HL-60 (cell line): ENCODE measurements at places on chromosomes 1 and 21.

DNA sequence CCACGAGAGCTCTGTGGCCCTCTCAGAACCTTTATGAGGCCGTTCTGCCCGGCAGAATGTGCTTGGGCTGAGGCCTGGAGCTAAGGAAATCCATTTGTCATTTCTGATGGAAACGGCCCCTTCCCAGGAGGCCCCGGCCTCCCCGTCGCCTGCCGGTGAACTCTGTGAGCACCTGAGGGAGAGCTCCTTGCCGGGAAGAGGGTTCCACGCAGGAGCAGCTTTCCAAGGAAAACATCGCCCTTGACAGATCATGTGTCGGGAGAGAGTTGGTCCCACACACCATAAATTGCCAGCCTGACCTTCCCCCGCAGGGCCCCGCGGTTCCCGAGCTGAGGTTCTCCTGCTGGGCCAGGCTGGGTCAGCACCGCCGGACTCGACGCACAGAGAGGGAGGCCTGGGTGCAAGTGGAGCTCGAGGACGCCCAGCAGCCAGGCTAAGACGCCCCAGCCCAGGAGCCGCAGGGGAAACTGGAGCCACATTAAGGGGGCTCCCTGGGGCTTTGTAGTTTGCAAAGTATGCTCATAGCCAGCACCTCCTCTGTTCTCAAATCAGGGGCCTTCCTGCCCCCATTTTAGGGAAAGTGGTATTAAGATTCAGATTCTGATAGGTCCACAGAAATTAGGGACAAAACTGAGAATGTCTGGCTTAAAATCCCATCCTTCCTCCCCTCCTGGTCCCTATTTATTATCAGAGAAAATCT is 239.5 kb downstream of the FOXD2 start:
- DNase-seq: no peak

- no peak for DNase-seq
Observed at GRCh38 chr1:11860083-11860482, 1.3 kb upstream of the NPPB start.

- DNase-seq: no peak
Observed at GRCh38 chr21:27362249-27362648, 395.4 kb upstream of the ADAMTS5 start.

GRCh38 chr1:28917757-28918118 is 3.4 kb downstream of the EPB41 start:
- no peak for DNase-seq

GRCh38 chr21:42745511-42746239 is 92.3 kb downstream of the PDE9A start:
- no peak for DNase-seq

- DNase-seq: no peak
Observed at GRCh38 chr1:158654086-158654485, 32.4 kb downstream of the SPTA1 start.

DNA sequence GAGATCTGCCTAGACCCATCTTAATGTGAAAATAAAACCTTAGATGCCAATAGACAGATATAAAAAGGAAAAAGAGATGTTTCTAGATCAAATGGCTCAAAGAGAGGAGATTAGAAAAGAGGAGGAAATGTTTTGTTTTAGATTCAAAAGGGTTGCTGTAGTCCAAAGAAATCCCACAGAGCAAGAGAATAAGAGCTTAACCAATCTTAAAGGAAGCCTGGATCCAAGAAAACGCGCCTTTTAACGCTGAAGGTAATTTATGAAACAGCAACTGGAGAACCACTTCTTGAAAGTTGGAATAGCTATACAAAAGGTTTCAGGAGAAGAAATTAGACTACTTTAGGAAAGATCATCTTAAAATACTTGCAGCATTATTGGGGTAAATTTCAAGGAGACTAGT is 298.8 kb downstream of the BRINP2 start:
- no peak for DNase-seq

DNA sequence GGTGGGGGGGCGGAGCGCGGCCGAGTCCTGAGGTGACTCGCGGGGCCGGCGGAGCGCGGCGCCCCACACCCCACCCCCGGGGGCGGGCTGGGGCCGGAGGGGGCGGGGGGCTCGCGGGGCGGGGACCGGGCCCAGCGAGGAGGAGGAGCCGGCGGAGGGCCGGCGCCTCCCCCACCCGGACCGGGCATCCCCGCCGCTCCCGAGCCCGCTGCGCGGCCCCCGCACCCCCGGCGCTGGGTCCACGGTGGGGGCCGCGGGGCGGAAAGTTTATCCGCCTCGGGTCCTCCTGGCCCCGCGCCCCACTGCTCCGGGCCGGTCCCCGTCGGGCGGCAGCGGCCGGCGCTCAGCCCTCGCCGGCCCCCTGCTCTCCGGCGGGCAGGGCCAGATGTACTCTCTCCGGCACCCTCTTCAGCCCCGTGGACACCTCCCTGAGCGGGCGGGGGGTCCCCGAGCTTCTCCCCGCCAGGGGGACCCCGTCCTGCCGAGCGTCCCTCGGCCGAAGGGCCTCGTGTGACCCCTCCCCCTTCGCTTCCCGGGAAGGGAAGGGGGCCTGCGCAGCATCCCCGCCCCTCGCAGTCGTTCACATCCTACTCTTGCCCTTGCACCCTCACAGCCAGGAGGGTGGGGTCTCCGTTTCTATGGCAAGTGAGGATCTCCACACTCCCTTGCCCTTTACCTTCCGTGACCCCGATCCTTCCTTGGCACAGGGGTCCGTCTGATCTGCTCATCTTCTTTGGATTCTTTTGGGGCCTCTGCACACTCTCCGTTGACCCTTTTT is 663 bp downstream of the CAMTA1 start:
- peak; percentile 28 for DNase-seq

- no peak for DNase-seq
Observed at GRCh38 chr1:185279571-185279970, 37.5 kb downstream of the IVNS1ABP start.

DNA sequence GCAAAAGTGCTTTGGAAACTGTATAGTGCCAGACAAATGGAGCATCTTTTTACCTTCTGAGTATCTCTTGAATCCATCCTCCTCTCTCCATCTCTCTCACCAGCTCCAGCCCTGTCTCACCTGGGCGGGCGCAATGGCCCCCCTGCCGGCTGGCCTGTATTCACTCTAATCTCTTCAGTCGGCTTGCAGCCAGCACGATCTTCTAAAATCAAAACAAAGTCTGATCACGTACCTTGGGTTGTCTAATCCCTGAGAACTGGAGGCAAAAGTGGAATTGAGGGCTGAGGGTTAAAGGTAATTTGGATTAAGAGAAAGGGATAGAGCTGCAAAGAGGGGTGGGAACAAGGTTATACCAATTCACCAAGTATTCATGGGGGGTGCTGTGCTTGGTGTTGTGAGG is 46.0 kb upstream of the LRRN2 start:
- DNase-seq: no peak

GRCh38 chr1:41868241-41868998 is 50.3 kb downstream of the HIVEP3 start:
- no peak for DNase-seq

- no peak for DNase-seq
Observed at GRCh38 chr1:179881642-179882252, 338 bp upstream of the TOR1AIP1 start.

DNA sequence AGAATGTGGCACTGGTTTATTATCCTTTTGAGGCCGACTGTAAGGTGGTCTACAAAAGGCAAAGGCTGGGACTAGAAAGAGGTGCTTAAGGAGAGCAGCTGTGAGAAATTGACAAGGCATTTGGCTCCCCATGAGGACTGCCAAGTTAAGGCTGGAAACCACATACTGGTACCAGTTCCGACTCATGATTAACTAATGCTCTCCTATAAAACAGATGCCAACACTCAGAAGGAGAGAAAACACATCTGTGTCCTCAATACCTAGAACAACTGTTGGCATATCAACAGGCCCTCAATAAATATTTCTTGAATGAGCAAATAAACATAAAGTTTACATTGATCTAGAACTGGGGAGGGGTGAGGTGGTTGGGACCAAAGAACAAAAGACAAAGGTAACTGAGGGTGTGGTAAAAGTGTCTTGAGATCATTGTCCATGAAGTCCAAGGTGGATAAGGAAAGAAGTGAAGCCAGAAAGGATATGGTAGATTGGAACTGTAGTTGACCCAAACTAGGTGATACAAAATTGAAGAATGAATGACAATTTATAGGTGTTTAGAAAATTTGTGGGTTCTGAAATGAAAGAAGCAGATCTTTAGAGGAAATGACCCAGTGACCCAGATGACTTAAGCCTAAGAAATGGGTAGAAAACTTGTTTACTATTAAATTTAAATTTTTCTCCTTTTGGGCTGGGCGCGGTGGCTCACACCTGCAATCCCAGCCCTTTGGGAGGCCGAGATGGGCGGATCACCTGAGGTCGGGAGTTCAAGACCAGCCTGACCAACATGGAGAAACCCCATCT is 16.9 kb upstream of the MCL1 start:
- no peak for DNase-seq

GRCh38 chr1:92877792-92878191 is 46.0 kb downstream of the RPL5 start:
- no peak for DNase-seq

DNA sequence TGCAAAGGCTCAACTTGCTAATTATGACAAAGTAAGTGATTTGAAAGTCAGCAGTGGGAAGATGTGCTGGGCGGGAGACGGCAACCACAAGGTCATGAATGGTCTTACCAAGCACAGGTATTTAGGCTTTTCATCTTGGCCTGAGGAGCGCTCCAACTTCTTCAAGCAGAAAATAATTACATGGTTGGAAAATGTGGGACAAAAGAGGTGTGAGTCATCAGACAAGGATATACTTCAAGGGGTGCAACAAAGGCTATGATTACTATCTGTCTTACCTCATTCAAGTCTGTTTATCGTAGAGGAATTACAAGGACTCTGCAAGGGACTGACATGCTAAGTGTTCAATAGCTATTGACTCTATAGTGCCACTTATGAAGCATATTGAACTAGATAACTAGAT is 2005.7 kb downstream of the MRPL39 start:
- no peak for DNase-seq

- DNase-seq: no peak
Observed at GRCh38 chr21:37253991-37254390, 13.1 kb downstream of the VPS26C start.

DNA sequence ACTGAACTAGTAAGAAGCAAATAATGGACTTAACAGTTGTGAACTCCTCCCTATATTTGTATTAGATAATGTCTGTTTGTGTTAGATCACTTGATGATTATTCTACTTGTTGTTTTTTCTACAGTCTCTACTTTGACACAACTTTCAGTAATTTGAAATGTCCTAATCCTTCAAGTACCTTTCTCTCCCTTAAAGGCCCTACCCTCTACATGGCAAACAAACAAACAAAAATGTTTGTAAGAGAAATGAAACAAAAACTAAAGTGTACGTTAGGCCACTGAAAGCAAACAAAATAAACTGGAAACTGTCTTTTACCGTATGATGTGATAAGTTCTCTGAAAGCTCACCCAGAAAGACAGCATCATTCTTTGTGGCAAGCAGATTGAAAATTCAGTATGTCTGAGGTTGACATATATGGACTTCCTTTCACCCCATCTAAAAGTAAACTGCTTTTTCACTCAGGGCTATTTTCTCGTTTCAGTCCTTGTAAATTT is 255.9 kb upstream of the SNX7 start:
- no peak for DNase-seq

DNA sequence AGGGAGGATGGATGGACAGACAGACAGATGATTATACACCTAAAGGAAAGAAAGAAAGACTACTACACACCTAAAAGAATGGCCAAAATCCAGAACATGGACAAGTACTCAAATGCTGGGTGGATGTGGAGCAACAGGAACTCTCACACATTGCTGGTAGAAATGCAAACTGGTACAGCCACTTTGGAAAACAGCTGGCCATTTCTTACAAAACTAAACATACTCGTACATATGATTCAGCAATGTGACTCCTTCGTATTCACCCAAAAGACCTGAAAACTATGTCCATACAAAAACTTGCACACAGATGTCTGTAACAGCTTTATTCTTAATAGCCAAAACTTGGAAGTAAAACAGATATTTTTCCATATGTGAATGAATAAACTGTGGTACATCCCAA is 51.3 kb downstream of the PRPF38A start:
- DNase-seq: no peak

DNA sequence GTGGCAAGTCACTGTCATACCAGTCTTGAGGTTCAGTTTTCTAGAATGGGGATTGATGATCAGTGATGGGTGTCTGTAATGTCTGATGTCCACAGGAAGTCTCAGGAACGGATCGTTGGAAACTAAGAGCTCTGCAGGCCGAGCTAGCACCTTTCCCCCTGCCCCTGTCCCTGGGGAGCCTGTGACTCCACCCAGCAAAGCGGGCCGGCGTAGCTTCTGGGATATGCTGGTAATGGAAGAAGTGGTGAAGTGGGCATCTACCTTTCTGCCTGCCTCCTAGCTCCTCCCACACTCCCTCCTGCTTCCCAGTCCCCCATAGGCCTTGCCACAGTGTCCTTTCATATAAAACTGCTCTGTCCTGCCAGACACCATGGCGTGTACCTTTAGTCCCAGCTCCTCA is 13.4 kb downstream of the HYI start:
- no peak for DNase-seq

- DNase-seq: peak; percentile 66
Observed at GRCh38 chr1:44213222-44214112, at the start of gene DMAP1. DMAP1 (plus strand) TSS chr1:44213471; CDS start chr1:44213754, 283 bp downstream.

DNA sequence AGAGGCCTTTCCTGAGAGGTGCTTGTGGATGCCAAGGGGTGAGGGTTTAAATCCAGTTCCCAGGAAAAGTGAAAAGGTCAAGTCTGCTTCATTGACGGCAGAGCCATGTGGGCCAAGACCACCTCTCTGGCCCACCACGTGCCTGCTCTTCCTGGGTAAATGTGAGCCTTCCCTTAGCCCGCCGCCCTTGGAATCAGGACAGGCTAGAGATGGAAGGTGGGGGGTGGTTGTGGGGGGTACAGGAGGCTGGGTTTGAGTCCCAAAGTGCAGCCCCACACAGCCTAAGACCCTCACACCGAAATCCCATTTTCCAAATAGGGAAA is 104.4 kb downstream of the EPHB2 start:
- DNase-seq: no peak

DNA sequence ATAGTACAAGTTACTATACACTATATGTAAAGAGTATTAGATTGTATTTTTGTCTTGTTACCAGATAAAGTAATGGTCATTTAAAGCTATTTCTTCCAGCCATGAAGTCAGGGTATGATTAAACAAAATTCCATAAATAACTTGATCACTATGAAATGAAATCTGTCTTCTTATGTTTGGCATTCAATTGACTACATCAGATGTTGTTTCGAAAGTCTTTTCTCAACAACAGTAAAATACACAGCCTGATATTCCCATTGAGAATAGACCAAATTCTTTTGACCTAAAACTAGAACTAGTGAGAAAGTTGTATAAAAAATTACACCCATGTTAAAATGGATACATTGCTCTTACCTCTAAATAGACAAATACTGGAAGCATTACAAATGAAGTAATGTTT is 134.6 kb upstream of the ADAMTS5 start:
- DNase-seq: no peak

DNA sequence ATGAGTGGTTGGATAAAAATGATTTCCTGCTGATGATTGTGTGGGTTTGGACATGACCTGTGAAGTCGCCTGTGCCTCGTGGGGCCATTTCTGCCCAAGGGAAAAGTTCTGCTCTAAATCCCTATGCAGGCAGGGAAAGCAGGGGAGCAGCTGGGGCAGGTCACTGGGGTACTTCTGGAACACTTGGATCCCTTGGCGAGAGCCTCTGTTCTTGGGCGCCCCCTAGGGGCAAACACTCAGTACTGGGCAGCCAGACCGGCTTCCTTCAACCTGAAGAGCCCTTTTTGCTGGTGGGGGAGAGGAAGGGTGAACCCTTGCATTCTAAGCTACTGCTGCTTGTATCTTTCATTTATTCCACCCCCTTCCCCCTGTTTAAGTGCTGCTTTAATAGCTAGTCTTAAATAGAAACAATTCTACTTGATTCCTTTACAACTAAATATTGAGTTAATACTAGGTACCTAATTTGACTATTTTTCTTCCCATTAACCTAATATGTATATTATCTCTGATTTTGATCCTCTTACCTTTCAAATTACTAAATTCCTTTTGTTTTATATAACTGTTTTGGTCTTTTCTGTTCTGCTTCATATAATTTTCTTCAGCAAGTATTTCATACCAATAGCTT is 5.1 kb upstream of the CLEC20A start:
- DNase-seq: peak; percentile 47
